Non-pigmented ciliary epithelial cell (primary cell): ENCODE measurements at places on chromosomes 12 and 14.

- no peak for DNase-seq
Measured at GRCh38 chr14:69900603-69901002, 21.4 kb downstream of the SMOC1 start.

DNA sequence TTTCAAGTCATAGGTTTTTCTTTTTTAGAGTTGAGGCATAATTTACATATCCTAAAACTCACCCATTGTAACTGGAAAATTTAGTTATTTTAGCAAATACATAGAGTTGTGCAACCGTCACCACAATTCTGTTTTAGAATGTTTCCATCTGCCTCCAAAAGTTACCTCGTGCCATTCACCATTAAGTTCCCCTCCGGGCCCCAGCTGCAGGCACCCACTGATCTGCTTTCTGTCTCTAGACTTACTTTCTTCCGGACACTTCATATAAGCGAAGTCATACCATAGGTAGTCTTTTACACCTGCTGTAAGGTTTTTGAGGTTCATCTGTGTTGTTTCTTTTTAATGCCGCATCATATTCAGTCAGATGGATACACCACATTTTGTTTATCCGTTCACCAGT, 28.7 kb downstream of the PPP2R5C start:
- DNase-seq: no peak

- no peak for DNase-seq
Measured at GRCh38 chr14:90510159-90510558, 113.3 kb downstream of the CALM1 start.

DNA sequence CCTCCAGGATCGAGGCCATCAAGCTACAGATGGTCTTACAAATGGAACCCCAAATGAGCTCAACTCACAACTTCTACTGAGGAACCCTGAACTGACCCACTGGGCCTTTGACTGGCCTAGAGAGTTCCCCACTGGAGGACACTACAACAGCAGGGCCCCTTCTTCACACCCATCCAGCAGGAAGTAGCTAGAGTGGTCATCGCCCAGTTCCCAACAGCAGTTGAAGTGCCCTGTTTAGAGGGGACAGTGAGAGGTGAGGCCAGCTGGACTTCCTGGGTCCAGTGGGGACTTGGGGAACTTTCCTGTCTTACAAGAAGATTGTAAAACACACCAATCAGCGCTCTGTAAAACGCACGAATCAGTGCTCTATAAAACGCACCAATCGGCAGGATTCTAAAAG, 247.9 kb upstream of the BTG1 start:
- DNase-seq: no peak

- DNase-seq: no peak
Measured at GRCh38 chr12:84741692-84742091, 170.9 kb downstream of the SLC6A15 start.

DNA sequence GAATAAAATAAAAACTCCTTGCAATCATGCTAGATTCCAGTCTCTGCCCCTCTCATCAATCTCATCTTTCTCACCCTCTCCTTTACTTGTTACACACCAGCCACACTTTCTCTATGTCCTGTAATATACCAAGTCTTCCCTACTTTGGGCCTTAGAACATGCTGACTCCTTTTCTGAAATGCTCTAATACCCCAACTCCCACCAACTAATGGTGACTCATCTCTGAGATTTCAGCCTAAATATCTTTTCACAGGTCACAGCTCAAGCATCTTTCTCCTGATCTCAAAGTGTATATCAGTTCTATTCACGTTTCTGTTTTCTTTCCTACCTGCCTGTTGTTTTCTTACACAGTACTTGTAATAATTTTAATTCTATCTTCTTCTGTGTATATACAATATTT, 378.9 kb upstream of the PRICKLE1 start:
- DNase-seq: no peak

DNA sequence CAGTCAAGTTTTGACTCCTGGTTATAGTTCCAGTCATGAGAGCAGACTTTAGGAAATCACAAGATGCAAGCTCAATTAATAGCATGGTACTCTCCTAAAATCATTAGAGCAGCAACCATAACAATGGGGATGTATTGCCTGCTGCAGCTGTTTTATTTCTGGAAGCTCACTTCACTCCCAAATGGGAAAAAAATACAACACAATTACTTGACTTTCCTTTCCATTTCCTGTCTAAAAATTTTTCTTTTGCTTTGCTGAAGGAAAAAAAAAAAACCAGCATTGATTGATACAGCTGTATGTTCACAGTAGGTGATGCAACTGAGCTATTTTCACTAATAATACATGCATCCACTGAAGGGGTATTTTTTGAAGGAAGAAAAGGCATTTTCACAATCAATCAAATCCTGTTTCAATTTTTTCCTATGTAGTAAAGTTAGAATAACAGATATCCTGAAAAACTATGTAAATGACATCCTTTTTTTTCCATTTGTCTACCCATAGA, 143.9 kb upstream of the NOVA1 start:
- no peak for DNase-seq

DNA sequence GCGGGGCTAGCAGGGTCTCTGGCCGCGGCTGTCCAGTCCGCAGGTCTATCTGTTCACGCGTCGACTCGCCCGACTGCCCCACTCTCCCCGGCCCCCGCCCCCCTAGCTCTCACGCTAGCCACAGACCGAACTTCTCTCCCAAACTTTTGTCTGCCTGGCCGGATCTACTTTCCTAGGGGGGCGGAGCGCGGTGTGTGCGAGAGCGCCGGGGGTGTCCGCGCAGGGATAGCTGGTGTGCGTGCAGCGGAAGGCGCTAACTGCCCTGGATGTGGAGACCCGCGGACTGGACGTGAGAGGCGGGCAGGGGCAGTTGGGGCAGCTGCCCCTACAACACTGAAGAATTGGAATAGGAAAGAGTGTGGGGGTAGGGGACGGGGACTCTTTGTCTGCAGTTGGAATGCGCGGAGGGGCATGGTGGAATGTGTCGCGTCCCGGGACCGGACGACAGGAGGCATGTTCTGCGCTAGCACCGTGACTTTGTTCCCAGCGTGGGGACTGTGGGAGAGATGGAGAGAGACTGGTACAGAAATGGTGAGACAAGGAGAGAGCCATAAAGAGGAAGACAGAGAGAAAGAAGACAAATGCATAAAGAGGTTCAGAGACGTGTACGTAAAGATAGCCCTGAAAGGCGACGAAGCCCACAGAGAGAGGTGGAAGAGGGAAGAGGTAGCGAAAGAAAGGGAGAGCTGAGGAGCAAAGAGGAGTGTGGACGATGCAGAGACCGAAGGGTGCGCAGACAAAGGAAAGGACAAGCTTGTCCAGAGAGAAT, at the start of gene AJUBA:
Gene AJUBA, minus strand, starts transcription at position 75 of the 769 bp plus-strand sequence. CDS start 285 bp downstream, outside the sequence.
- DNase-seq: no peak

DNA sequence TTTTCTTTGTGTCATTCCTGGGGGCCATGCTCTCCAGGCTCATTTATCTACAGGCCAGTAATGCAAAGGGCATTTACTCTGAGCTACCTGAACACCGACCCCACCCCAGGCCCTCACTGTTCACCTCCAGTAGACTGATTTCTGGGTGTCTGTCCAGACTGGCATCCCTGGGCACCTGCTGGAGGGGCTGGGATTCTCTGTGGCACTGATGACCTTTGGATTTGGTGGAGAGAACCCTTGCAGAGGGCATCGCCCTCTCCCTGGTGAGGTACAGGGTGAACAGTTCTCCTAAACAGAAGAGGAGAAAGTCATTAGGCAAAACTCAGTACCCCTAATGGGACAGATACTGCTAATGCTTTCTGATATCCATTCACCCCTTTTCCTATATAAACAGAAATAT, 27.1 kb upstream of the RIMBP2 start:
- no peak for DNase-seq

DNA sequence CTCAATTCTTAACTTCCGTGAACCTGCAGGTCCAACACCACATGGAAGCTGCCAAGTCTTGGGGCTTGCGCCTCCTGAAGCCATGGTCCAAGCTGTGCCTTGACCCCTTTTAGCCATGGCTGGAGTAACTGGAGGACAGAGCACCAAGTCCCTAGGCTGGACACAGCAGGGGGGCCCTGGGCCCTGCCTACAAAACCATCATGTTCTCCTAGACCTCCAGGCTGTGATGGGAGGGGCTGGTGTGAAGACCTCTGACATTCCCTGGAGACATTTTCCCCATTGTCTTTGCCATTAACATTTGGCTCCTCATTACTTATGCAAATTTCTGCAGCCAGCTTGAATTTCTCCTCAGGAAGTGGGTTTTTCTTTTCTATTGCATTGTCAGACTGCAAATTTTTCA, 570.1 kb downstream of the FSCB start:
- no peak for DNase-seq

GRCh38 chr12:81570234-81570633, 188.9 kb downstream of the PPFIA2 start:
- DNase-seq: no peak

DNA sequence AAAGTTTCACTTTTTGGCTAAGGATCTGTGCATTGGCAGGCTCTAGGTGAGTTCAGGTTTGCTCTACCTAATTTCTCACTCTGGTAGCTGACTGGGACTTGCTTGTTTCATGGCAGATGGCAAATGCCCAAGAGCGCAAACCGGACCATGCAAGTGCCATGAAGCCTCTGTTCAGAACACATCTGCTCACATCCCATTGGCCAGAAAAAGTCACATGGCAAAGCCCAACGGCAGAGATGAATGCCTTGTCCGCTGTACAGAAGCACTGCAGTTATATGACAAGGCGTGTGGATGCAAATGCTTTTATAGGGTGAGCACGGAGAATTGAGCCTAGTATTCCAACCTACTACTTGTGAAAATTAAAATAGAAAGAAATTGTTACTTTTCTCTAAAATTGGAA, 202.2 kb upstream of the HMGA2 start:
- DNase-seq: no peak
